ENCODE measurements at places on chromosomes 1 and 21. TPM values are rescaled to one million over a fixed set of nuclear protein-coding genes. Genes with fewer than 3 reads are reported as not detected.

Gene HTR6
- not detected for total RNA-seq

DNA sequence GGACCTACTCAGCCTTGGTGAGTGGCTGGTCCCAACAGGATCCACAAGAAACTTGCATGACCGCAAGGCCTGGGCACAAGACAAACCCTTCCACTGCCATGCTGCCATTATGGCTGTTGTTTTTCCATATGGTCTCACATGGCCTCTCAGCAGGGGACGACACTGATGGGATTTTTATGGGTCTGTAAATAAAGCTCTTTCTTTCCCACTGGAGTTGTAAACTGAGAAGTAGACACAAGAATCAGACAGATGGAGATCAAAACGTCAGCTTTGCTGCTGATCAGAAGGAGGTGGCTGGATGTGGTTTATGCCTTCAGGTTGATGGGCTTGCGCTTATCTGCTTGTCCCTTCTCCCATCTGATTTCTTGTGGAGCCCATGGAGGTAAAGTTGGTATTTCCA, 138.1 kb upstream of the KCNJ6 start:
- H3K36me3 ChIP-seq = no peaks in the 10 kb centered on the region
- H3K4me3 ChIP-seq = no peak overlapping the region
- peaks cover 14% of the 10 kb centered on the region for H3K27me3 ChIP-seq
- no peak for DNase-seq
- H3K4me1 ChIP-seq = no peaks in the 10 kb centered on the region

DNA sequence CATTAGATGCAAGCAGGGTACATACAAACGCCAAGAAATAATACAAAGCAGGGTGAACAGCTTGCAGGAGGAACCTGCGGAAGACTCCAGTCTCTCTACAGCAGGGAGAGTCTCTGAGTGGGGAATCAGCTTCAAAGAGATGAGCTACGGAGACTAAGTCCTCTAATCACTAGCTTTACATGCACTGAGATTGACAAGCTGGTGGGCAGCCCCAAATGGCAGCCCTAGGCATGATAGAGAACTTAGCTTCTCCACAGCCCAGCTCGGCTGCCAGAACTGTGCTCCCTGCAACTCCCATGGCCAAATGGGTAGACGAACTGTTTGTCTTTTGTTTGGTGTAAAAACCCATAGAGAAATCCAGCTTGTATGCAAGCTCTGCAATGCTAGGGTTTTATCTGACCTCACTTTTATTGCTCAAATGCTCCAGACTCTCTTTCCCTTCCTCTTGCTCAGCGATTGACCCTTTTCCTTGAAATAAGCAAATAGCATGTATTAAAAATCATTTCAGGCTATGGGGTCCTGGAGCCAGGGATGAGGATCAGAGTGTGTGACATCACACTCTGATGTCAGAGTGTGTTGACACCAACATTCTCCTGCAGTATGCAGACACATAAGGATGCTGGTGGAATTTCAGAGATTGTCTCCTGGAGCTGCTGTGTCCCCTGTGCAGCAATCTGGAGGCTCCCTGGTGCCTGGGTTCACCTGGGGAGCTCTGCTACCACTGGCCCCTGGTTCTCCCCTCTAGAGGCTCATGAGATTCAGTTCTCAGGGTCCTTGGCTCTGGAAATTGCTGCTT, 238.5 kb downstream of the TTLL7 start:
- H3K4me3 ChIP-seq = no peak overlapping the region
- H3K27me3 ChIP-seq = no peaks in the 10 kb centered on the region
- H3K27ac ChIP-seq = no peak overlapping the region
- DNase-seq = no peak
- H3K36me3 ChIP-seq = no peaks in the 10 kb centered on the region

DNA sequence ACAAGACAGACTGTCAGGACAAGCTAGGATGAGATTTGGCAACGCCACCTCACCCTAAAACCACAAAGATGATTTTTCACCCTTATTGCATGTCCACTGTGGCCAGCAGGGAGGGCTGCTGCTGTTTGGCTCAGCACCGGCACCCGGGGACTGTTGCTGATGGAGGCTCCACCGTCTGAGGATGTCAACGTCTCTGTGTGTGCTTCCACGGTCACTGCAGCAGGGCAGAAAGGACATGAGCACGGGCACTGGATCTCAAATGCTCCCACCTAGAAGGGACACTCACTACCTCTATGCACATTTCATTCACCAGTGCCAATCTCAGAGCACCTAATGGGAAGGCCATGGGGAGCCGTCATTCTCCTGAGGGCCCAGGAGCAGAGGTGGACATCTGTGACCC, 599.6 kb downstream of the PTPRU start:
- peaks cover 7% of the 10 kb centered on the region for H3K27me3 ChIP-seq
- DNase-seq = no peak
- no peaks in the 10 kb centered on the region for H3K36me3 ChIP-seq
- H3K4me1 ChIP-seq = no peaks in the 10 kb centered on the region
- no peak overlapping the region for H3K27ac ChIP-seq
- H3K4me3 ChIP-seq = no peak overlapping the region

- no peak overlapping the region for H3K27ac ChIP-seq
- H3K36me3 ChIP-seq = no peaks in the 10 kb centered on the region
Observed at GRCh38 chr1:239243006-239243405, 143.4 kb upstream of the CHRM3 start.

DNA sequence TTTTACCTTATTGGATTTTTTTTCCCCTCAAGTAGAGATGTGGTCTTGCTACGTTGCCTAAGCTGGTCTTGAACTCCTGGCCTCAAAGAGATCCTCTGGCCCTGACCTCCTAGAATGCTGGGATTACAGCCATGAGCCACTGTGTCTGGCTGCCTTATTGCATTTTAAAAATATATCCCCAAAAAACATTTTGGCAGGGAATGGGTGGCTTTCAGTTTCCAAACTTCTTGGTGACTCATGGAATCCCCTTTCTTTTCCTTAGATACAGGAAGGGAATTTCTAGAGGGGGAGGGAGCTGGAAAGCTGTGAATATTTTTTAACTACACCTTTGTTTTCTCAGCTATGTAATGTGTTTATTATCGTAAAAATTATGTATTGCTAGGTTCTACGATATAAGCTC, 73.3 kb downstream of the SNRPE start:
- no peaks in the 10 kb centered on the region for H3K36me3 ChIP-seq
- H3K4me1 ChIP-seq = peaks cover 2% of the 10 kb centered on the region
- H3K4me3 ChIP-seq = no peak overlapping the region
- H3K27me3 ChIP-seq = peaks cover 26% of the 10 kb centered on the region
- no peak overlapping the region for H3K27ac ChIP-seq
- DNase-seq = no peak

DNA sequence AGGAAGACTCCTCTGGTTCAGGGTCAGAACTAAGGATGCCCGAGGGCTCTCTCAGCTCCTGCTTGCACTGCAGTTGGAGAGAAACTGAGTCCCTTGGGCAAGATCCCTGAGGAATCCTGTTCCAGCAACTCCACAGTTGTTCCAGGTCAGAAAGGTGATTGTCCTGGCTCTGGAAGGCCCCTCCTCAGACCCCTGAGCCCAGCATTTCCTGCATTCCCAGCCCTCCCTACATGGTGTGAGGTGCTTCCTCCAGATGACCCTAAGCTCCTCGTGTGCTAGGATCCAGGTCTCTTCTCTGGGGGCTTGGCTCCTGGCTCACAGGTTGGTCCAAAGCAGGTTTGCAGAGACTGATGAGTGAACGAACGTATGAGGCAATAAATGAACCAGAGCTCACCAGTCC, 11.5 kb downstream of the LDLRAD1 start:
- no peaks in the 10 kb centered on the region for H3K4me1 ChIP-seq
- H3K4me3 ChIP-seq = no peak overlapping the region
- no peak overlapping the region for H3K27ac ChIP-seq
- no peaks in the 10 kb centered on the region for H3K36me3 ChIP-seq
- no peak for DNase-seq

- H3K36me3 ChIP-seq = no peaks in the 10 kb centered on the region
- no peak overlapping the region for H3K27ac ChIP-seq
- H3K27me3 ChIP-seq = no peaks in the 10 kb centered on the region
- no peak for DNase-seq
- peaks cover 13% of the 10 kb centered on the region for H3K4me1 ChIP-seq
Observed at GRCh38 chr21:34004013-34004938, 69.1 kb upstream of the MRPS6 start.

GRCh38 chr21:43953021-43953420, 59.1 kb upstream of the TRAPPC10 start:
- peaks cover 29% of the 10 kb centered on the region for H3K36me3 ChIP-seq
- DNase-seq = no peak
- no peak overlapping the region for H3K4me3 ChIP-seq
- no peaks in the 10 kb centered on the region for H3K27me3 ChIP-seq

DNA sequence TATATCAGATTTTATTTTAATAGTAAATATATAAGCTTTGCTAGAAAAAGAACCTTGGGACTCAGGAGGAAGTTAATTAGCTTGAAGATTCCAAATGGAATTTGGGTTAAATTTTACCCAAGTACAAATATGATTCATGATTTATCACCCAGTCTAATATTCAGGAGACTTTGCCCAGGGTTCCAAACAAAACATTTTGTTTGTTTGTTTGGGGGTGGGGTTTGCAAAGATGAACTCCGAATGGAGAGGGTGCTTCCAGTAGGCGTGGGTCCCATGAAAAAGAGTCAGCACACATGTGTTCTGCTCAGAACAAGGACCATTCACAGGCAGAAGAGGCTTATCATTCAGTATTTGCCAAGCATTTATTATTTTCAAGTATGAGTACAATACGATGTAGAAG, 23.5 kb downstream of the KCNT2 start:
- no peak for DNase-seq
- H3K36me3 ChIP-seq = no peaks in the 10 kb centered on the region
- H3K4me3 ChIP-seq = no peak overlapping the region
- no peaks in the 10 kb centered on the region for H3K4me1 ChIP-seq
- H3K27me3 ChIP-seq = no peaks in the 10 kb centered on the region
- no peak overlapping the region for H3K27ac ChIP-seq

DNA sequence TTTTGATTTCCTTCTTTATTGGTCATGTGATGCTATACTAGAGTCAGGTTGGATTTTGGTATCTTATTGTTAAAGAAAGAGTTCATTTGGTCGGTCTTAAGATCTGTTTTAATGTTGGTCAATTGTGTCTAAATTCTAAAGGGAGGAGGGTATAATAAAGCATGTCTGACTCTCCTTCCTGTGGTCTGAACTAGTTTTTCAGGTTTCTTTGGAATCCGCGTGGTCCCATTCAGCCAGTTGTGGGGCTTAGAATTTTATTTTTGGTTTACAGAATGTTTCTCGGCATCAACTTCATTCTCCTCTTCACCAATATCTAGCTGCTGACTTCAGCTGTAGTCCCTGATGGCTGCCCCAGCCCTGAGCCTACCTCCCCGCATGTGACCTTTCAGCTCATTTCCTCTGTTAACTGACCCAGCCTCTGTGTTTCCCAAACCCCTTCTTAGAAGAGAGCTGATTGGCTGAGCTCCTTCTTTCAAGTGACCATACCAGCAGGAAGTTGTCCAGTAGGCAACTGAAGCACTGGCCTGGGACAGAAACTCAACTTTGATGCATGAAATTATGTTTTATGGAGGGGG, 8.7 kb upstream of the MYOC start:
- peaks cover 7% of the 10 kb centered on the region for H3K27me3 ChIP-seq
- H3K4me3 ChIP-seq = no peak overlapping the region
- no peaks in the 10 kb centered on the region for H3K36me3 ChIP-seq
- H3K4me1 ChIP-seq = no peaks in the 10 kb centered on the region
- no peak for DNase-seq
- H3K27ac ChIP-seq = no peak overlapping the region

- H3K4me1 ChIP-seq = no peaks in the 10 kb centered on the region
- H3K4me3 ChIP-seq = no peak overlapping the region
- no peaks in the 10 kb centered on the region for H3K36me3 ChIP-seq
- H3K27ac ChIP-seq = no peak overlapping the region
- no peak for DNase-seq
Observed at GRCh38 chr1:5814046-5814619, 178.1 kb downstream of the NPHP4 start.

Gene GSTM5
- total RNA-seq = not detected

DNA sequence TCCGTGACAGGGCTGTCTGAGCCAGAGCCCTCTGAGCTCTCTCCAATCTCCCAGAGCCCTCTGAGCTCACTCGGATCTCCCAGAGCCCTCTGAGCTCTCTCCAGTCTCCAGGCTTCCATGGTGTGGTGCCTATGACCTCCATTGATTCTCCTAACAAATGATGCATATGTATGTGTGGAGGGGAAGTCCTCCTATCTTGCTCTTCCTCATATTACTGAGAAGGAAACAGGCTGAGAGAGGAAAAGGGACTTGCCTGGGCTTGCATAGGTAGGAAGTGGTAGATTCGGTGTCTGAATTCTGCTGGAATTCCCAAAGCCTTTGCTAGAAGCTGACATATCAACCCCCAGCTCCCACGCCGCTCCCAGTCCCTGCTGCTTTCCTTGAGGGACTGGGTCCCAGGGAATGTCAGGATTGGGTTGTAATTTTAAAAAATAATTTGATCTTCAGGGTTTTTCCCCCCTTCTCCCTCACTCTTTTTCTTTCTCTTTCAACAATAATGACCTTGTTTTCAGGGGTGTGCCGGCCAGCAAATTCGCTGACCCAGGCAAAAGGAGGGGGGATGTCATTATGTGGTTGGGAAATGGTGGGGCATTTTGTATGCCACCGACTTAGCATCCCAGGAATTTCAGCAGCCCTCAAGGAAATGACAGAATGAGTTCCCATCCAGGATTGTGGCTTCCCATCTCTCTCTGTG, 42.3 kb upstream of the RUNX3 start:
- H3K27ac ChIP-seq = peak overlapping the region; percentile 92
- H3K4me3 ChIP-seq = peak overlapping the region; percentile 18
- peaks cover 62% of the 10 kb centered on the region for H3K4me1 ChIP-seq
- H3K27me3 ChIP-seq = no peaks in the 10 kb centered on the region
- peaks cover 45% of the 10 kb centered on the region for H3K36me3 ChIP-seq

Measured in activated naive CD8-positive, alpha-beta T cell treated with anti-CD3 and anti-CD28 coated beads for 36 hours (primary cell).